Renal cortical epithelial cell (primary cell): ENCODE measurements at places on chromosomes 1 and 21. TPM values are rescaled to one million over a fixed set of nuclear protein-coding genes. Genes with fewer than 3 reads are reported as not detected.

The CD5L gene
- total RNA-seq, result not detected in 2 replicates

The SH3D21 gene
- 2.8 and 6.4 TPM in 2 replicates for total RNA-seq

The CDK18 gene
- total RNA-seq, result 14.6 and 21.1 TPM in 2 replicates

The SPATA1 gene
- 1.3 TPM in 1 of 2 replicates, not detected in the other for total RNA-seq

The GPR37L1 gene
- 0.15 and 0.35 TPM in 2 replicates for total RNA-seq

The IL19 gene
- total RNA-seq, result not detected in 2 replicates

The IL20 gene
- not detected in 2 replicates for total RNA-seq

The ADAMTS1 gene
- 130 and 216 TPM in 2 replicates for total RNA-seq

The CR1L gene
- total RNA-seq, result not detected in 2 replicates

The TIE1 gene
- 0.94 and 10.9 TPM in 2 replicates for total RNA-seq

The G0S2 gene
- 67.4 and 108 TPM in 2 replicates for total RNA-seq

The MEX3A gene
- 5.0 and 7.1 TPM in 2 replicates for total RNA-seq

The OR2L5 gene
- 0.05 TPM in 1 of 2 replicates, not detected in the other for total RNA-seq

The HSD3B1 gene
- not detected in 2 replicates for total RNA-seq

The S100A6 gene
- total RNA-seq, result 428 and 2,979 TPM in 2 replicates

The LCE2C gene
- not detected in 2 replicates for total RNA-seq
